ENCODE measurements at places on chromosomes 4 and X.

- no peak for DNase-seq
Measured at GRCh38 chrX:45134775-45135174, 65.9 kb downstream of the DIPK2B start.

DNA sequence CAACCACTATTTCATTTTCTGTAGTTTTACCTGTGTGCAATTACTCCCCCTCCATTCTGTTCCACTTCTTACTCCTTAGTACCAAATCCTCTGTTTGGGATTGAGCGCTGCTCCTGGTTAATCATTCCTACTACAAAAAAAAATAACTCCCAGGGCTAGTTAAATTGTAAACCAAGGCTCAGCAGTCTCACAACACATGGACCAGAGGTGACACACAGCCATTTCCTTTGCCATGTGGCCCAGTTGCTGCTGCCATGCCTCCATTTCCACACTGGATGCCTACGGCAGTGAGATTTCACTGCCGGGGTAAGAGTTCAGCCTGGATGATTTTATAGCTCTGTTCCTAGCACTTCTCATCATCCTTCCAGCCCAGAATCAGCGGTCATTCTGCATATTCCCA, 107.2 kb downstream of the AKAP4 start:
- DNase-seq, result no peak

DNA sequence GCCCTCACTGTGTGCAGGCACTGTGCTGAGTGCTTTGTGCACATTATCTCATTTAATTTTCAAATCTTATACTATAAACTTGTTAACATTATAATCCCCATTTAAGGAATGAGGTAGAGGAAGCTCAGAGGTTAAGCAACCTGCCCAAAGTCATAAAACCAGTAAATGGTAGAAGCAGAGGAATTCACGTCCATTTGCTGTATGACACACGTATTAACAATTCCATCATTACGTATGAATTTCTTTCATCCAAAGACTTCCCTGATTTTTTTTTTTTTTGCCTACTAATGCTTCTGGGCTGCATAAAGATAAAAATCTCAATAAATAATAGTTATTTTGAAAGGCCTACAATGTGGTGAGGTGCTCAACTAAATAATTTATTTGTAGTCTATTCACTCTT, 64.5 kb upstream of the H2AZ1 start:
- DNase-seq, result no peak

- no peak for DNase-seq
Measured at GRCh38 chrX:46627711-46628419, 54.3 kb downstream of the CHST7 start.

GRCh38 chr4:42412251-42412650, 15.0 kb downstream of the SHISA3 start:
- no peak for DNase-seq

GRCh38 chr4:155903453-155903852, at the start of gene TDO2:
TSS of gene TDO2 (plus strand) at chr4:155903696. CDS start at chr4:155903759, 63 bp downstream.
- no peak for DNase-seq

DNA sequence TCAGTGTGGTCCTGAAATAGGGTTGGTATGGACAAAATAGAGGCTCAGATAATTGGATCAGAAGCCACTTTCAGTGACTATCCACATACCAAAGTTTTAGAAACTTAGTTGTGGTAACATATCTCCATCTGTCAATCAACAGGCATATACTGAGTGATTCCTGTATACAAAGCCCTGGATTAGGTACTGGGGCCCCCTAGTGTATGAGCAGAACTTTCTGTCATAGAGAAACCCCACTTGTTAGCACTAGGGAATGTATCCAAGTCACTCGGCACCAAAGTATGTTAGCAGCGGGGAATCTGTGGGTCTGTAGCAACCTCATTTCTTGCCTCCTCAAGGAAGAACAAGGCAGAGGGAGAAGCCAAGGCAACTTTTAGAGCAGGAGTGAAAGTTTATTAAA, 50.7 kb downstream of the MAP7D3 start:
- no peak for DNase-seq

GRCh38 chr4:153159728-153160221, 44.5 kb upstream of the TRIM2 start:
- DNase-seq, result no peak

- DNase-seq, result no peak
Measured at GRCh38 chrX:68997911-68998310, 167.3 kb downstream of the PJA1 start.

DNA sequence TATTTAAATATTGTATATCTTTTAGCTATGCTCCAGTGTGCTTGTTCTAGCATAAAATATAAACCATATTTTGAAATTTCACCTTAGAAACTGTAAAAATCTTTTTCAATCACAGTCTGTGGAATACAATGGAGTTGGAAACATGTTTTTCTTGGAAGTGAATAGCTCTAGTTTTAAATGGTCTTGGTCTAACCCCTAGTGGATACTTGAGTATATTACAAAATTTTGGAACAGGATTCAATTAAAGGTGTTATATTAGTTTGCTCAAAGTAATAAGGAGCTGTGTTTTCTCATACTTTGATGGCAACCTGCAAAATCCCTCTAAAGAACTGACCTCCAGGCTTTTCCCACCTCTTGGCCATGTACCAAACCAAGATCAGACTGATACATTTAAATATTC, 48.2 kb downstream of the STK26 start:
- DNase-seq, result no peak

DNA sequence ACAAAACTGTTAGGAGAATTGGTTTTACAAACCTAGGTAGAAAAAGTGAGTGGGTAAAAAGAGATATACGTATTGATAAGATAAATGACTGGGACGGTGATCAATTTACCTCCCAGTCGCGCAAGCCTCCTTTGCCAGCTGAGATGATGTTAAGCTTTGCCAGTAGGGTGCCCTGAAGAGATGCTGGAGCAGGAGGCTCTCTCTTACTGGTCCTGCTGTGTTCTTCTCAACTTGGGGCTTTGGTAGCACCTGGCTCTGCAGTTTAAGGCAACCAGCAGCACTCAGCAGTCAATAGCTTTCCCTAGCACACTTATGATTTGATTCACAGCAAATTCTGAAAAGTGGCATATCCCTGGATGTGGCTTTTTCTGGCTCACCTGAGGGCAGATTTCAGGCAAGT, 1461.7 kb downstream of the ADGRL3 start:
- no peak for DNase-seq

GRCh38 chrX:47228550-47229270, 4.1 kb upstream of the USP11 start:
- no peak for DNase-seq

- no peak for DNase-seq
Measured at GRCh38 chrX:72634331-72634730, 61.7 kb upstream of the HDAC8 start.

- no peak for DNase-seq
Measured at GRCh38 chr4:98509721-98510120, 148.7 kb downstream of the TSPAN5 start.

GRCh38 chr4:173325007-173325736, 9.0 kb downstream of the HMGB2 start:
- DNase-seq, result no peak

DNA sequence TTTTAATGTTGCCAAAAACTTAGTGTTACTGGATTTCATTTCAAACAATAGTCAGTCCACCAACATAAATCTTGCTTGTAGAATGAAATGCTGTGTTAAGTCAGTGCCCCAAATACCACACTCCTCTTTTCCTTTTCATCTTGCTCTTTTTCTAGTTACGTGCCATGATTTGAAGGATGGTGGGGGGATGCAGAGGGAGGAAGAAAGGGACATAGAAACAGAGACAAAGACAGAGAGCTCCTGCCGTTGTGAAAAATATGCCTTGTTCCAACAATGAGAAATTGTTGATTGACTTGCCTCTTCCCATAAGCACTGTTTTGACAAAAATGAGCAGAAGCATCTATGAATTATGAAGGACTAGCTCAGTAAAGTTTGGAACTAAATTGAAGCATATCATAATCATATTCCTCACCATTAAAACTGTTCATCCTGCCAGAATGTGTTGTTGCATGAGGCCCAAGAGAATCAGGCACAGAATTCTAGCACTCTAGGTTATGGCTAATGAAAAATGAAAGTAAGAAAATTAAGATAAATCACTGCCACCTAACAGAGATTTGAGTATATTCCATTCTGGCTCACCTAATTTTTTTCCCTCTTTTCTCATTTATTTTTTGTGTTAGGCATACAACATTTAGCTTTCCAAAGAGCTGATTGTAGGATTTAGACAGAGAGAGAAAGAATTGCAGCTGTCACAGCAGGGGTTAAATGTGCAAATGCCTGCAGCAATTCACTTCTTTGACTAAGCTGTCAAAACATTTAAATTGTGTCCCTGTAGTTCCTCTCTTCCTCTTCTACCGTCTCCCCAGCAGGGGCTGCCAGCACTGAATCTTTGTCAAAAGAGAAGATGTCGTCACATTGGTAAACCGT, 111.6 kb upstream of the PTPN13 start:
- DNase-seq, result peak; percentile 43

GRCh38 chr4:176856421-176856820, 63.7 kb upstream of the VEGFC start:
- no peak for DNase-seq

DNA sequence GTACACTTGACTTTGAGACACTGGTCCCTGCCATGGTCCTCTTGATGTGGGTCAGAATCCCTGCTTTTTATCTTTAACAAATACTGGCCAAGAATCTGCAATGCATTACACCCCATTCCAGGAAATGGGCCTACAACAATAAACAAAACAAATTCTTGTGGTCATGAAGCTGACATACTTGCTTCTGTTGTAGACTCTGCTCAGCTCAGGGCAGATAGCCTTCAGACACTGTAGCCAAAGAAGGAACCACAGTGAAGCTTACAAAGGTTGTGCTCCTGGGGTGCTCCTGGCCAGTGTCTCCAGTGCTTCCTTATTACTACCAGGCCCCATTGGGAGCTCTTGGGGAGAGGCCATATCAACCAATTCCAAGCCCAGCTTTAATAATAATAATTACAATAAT, 21.8 kb downstream of the KIAA1210 start:
- no peak for DNase-seq

- no peak for DNase-seq
Measured at GRCh38 chrX:154738011-154738738, 12.7 kb downstream of the GAB3 start.

- DNase-seq, result no peak
Measured at GRCh38 chrX:1147611-1148515, 64.6 kb downstream of the CRLF2 start.

DNA sequence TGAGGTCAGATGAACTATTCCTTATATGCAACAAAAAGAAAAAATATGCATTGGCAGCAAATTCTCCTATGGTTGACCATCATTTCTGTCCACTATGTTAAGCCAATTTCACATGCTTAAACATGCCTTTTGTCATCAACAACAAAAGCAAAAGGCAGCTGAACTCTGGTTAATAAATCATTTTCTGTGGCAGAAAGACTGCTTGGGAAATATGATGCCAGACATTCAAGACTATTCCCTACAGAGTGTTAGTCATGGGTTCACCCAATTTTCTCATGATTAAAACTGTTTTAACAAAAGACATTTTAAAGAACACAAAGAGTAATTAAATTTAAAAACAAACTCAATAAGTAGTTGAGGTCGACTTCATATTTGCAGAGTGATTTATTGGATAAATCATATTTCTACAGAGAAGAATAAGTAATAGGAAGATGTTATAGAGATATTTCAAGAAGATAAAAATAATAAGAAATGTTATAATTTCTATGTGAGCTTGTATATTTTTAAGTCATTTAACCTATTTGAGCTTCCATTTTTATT, 890.6 kb downstream of the STPG2 start:
- DNase-seq, result no peak

DNA sequence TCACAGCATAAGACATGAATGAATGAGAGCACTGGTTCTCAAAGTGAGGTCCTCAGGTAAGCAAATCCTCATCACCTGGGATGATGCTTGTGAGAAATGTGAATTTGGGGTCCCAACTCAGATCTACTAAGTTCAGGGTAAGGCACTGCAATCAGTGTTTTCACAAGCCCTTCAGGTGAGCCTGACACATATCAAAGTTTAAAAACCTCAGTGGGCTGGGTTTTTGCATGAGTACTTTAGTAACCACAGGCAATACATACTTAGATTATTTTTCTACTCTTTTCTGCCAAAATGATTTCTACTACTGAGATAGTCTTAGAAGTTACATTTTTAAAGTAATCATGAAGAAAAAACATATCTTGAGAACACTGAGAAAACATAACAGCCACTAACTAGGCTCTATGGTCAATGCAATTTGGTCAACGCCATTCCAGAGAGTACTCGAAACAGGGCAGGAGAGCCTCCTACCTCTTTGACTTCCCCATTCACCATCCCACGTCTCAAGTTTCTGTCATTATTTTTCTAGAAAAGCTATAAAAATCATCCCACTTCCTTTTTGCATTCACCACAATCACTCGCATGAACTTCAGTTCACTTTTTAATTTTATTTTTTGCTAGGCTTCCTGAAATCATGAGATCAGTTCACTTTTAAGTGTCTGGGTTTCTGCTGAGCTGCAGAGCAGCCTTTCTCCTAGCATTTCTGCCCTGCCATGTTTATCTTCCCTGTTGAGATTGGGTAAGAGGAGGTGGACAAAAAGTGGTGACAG, 73.8 kb downstream of the MFAP3L start:
- no peak for DNase-seq

DNA sequence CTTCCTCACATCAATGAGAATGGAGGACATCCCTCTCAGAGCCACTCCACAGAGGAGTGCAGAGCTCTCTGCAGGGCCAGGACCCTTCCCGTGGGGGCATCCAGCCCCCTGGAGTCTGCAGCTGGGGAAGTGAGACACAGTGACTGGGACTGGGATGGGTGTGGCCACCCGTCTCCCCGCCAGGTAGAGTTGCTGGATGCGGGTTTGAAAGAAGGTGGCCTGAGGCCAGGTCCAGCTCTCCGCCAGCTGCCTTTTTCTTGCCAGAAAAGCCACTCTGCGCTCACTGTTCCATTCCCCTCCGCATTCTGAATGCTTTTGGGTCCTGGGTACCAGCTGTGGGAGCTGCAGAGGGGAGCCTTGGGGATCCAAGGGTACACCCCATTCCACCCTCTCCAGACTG, 82.6 kb downstream of the ABLIM2 start:
- no peak for DNase-seq

- no peak for DNase-seq
Measured at GRCh38 chr4:56475917-56476316, 8.5 kb downstream of the SRP72 start.

DNA sequence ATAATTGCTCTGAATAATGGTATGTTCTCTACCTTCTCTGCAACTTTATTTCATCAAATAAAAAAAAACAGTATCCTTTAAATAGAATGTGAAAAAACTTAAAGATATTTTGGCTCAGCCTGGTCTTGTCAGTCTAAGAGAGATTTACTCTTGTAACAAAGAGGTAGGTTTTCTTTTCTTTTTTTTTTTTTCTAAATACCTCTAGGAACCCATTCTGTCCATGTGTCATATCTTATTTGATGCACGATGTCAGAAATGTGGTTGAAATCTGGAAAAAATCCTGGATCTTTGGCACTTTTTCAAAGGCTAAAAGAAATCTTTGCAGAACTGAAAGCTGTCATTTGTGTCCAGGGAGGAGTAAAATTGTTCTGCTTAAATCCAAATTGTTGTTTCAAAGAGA, 17.3 kb upstream of the FGF5 start:
- no peak for DNase-seq

GRCh38 chr4:6562931-6563901, 11.8 kb upstream of the MAN2B2 start:
- DNase-seq, result no peak

- no peak for DNase-seq
Measured at GRCh38 chr4:101236097-101236496, 111.2 kb downstream of the PPP3CA start.

Measured in SK-N-DZ (cell line).